ENCODE measurements at places on chromosomes 3 and 15. TPM values are rescaled to one million over a fixed set of nuclear protein-coding genes. Genes with fewer than 3 reads are reported as not detected.

DNA sequence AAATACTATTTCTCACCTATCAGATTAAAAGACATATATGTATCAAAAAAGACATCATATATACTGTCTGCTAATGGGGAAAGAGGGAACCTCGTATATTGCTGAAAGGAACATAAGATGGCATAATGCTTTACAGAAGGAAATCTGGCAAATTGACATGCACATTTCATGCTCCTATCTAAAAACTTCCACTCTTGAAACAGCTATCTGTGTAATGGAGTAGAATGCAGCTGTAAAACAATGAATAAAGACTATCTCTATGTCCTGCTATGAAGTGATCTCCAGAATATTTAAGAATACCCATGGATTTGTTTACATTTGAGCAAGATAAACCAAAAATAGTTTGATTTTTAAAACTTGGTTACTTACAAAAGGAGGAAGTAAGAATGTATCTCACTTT is 107.4 kb downstream of the TBL1XR1 start:
- no peak for DNase-seq

DNA sequence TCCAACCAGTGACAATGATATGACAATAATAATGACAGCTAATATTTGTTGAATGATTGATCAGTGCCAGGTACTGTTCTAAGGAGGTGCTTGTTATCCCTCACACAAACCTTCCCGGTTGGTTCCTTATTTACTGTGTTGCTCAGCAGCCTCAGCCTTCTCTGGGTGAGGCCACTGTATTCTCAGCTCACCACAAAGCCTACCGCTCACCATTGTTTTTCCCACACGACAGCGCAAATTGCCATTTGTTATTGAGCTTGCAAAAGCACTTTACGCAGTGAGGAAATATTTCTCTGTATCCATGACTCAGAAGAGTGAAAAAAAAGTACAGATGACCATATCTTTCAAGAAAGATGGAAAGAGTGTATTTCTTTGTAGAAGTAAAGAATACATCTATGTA is 49.5 kb upstream of the PDZRN3 start:
- DNase-seq = no peak

- DNase-seq = no peak
These were observed 203.1 kb downstream of the MINAR1 start for GRCh38 chr15:79635149-79635771.

DNA sequence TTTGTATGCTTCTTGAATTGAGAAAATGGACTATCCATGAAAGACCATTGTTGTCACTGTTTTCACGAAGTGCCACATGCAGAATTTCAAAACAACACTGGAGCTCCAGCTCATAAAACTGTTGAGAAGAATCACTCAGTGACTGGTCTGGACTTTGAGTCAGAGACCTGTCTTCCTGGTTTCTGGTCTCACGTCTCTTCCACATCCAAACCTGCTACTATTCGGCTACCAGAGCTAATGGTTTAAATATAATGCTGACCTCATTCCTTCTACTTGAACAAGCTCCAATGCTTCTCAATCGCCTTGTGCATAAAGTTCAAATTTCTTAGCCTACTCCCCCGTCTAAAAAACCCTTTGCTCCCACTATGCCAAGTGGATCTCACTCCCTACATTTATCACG is 227.9 kb upstream of the NR2F2 start:
- no peak for DNase-seq

POLR2H gene
- polyA plus RNA-seq = 111 TPM

EPHB3 gene
- polyA plus RNA-seq = 26.9 TPM

SCN11A gene
- 2.2 TPM for polyA plus RNA-seq

All from left renal cortex interstitium (tissue), 4 donors.